Lung microvascular endothelial cell (primary cell): ENCODE measurements at places on chromosomes 3 and 15. TPM values are rescaled to one million over a fixed set of nuclear protein-coding genes. Genes with fewer than 3 reads are reported as not detected.
A peak's percentile ranks its signal among the peaks of the same experiment; 100 is the strongest.

The GREM1 gene
- under 0.01 TPM in 2 replicates for total RNA-seq

DNA sequence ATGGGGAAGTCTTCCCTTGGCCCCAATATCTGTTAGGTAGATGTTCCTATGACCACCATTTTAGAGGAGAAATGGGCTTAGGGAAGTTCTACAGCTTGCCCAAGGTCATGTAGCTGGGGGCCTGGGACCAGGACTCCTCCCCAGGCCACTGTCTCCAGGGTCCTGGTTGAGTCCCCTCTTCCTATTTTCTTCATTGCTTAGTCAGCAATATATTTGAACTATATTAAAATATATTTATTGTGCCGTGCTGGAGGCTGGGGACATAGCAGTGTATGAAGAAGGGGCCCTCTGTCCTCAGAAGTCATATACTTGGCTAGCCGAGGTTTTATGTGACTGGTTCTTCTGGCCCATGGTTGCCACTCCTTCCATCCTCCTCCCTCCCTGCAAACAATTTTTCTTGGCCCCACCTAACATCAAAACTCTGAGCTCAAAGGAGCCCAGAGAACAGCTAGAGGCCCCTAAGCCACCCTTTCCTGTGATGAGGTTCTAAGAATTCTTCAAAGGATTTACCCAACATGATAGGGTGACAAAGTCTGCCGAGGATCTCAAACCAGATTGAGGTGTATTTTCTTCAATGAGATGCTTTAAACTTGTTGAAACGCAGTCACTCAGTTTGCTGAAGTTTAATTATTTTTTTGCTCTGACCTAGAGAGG, 121.2 kb upstream of the RASGRP1 start:
- no peak for DNase-seq

The RYR3 gene
- not detected in 2 replicates for total RNA-seq

- DNase-seq: no peak
These were observed 46.6 kb downstream of the XXYLT1 start for GRCh38 chr3:195224156-195224979.

- DNase-seq: peak; percentile 83
These were observed 57.5 kb upstream of the GCNT3 start for GRCh38 chr15:59553879-59554735.

The HEMK1 gene
- 2.6 and 2.8 TPM in 2 replicates for total RNA-seq

DNA sequence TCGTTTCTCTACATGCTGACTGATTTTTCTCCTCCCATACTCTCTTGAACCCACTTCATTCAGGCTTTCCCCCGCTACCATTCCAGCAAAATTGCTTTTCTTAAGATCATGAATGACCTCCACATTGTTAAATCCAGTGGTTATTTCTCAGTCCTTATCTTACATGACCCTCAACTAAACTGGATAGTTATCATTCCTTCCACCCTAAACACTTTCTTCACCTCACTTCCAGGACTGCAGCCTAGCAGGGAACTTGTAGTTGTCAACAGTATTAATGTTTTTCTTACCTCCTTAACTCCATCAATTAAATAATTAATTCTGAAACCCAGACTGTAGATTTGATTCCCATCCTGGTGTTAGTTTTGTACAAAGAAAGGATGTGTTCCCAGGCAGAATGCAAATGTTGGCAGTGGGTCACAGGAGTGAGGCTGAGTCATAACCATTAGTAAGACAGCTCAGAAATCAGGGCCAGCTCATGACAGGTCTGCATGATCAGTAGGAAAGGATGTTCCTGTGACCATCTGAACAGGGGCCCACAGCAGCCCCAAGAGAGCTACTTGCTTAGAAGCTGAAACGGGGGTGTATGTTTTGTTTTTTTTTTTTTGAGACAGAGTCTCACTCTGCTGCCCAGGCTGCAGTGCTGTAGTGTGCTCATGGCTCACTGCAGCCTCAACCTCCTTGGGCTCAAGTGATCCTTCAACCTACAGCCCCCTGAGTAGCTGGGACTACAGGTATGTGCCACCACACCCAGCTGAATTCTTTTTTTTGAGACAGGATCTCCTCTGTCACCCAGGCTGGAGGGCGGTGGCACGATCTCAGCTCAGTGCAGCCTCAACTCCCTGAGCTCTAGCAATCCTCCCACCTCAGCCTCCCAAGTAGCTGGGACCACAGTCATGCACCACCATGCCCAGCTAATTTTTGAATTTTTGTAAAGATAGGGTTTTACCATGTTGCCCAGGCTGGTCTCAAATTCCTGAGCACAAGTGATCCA, 9.1 kb downstream of the BCL2L10 start:
- peak; percentile 93 for DNase-seq

The SCAANT1 gene
- 1.7 TPM in 1 of 2 replicates, not detected in the other for total RNA-seq

- DNase-seq: no peak
These were observed 8.9 kb downstream of the DUT start for GRCh38 chr15:48340111-48340510.

GRCh38 chr3:155093261-155093660, 13.1 kb downstream of the MME start:
- DNase-seq: no peak

DNA sequence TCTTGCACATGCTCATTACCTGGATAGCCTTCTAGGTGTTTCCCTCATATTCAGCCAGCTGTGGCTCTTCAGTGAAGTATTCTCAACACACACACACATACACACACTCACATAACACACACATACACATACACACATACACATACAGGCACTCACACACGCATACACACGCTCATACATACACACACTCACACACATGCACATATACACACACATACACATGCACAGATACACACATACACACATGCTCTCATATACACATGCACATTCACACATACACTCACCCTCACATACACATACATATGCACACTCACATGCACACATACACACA, 41.2 kb downstream of the GRK7 start:
- no peak for DNase-seq

DNA sequence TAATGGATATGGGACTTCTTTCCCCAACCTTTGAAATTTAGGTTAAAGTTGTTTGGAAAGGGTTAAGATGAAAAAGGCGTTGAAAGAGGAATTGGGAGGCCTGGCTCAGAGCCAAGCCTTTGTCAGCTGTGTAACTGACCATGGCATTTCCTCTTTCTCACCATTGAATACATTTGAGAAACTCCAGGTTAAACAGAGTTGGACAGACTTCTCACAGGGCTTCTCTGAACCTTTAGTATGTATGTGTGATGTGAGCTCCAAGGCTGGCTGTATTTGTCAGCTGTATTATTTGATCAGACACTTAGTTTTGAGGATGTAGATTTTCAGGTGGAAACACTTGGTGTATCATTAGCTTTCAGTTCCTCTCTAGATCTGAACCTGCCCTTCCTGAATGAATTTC, 136.4 kb upstream of the GOLGA6L4 start:
- DNase-seq: peak; percentile 29

The TMCO5A gene
- not detected in 2 replicates for total RNA-seq

DNA sequence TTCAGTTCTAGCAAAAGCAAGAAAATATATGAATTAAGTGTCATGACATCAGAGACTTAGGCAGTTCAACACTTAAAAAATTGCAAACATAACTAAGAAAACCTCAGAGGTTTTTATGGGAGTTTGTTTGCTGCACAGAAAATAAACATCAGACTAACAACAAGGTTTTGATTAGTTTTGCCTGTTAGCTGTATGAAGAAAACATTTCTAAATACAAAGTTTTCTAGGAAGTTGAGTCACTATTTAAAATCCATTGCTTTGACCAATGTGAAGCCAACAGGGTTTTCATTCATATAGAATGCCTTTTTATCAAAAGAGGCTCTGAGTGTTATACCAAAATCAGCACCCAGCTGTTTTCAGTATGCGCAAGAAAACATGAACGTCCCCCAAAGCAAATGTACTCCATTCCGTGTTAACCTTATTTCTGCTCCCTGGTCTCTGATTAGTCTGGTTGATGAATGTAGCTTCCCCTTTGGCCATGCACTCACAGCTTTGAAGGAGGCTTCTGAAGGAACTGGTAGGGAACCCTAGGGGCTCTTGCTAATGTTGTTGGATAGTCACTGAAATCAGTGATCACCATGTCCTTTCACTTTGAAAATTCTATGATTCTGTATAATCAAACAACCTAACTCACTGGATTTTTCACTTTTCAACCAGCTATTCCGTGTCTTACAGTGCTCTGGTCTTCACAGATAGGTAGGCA, 89.6 kb upstream of the TSEN2 start:
- no peak for DNase-seq

GRCh38 chr3:64945171-64945729, 257.4 kb upstream of the ADAMTS9 start:
- peak; percentile 61 for DNase-seq

The C3orf80 gene
- under 0.01 TPM in 1 of 2 replicates, not detected in the other for total RNA-seq

DNA sequence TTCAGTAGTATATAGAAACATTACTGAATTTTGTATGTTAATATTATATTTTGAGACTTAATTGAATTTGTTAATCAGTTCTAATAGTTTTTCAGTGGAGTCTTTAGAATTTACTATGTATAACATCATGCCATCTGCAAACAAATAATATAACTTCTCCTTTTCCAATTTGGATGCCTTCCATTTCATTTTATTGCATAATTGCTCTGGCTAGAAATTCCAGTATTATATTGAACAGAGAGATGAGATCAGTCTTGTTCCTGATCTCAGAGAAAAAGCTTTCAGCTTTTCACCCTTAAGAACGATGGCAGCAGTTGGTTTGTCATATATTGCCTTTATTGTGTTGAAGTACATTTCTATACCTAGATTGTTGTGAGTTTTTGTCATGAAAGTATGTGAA, 40.4 kb downstream of the OR4F15 start:
- no peak for DNase-seq

DNA sequence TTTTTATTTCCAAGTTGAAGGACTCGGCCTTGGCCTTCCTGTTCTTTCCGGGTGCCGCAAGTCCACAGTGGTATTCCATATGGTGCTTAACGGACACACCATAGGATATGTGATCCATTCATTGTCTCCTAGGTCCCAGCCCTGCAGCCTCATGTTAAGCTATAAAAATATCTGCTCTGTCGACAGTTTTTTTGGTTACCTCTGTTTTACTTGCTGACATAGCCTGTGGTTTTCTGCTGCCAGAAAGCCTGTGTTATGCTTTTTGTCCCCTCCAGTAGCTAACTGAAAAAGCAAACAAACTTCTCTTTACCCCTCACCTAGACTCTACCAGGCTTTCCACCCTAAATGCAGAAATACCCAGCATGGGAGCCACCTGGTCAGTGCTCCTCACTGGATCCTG, 5.3 kb downstream of the INAFM2 start:
- DNase-seq: no peak

DNA sequence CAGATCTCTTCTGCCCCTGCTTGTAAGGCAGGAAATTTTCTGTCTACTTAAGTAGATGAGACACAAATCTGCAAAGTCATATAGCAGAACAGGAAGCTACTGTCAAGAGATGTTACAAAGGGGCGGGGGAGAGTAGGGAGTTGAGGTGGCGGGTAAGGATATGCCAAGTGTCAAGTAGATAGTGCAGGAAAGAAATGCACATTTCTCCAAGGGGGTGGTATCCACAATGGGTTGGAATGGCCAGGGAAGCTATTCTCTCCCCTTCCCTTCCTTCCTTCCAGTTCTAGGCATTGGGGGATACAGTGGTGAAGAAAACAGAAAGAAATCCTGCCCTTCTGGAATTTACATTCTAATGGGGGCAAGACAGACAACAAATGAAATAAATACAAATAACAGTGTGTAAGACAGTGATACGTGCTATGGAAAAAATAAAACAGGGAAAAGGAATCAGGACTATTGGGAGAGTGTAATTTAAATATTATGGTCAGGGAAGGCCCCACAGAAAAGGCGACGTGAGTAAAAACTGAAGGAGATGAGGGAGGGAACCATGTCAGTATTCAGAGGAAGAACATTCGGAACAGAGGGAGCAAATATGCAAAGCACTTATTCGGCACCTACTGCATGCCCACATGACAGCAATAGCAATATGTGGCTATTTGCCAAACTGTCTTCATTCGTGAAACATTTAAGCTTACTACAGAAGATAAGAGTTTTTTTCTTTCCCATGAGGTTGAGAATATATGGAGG, 42.8 kb upstream of the RNU6-1 start:
- DNase-seq: no peak

DNA sequence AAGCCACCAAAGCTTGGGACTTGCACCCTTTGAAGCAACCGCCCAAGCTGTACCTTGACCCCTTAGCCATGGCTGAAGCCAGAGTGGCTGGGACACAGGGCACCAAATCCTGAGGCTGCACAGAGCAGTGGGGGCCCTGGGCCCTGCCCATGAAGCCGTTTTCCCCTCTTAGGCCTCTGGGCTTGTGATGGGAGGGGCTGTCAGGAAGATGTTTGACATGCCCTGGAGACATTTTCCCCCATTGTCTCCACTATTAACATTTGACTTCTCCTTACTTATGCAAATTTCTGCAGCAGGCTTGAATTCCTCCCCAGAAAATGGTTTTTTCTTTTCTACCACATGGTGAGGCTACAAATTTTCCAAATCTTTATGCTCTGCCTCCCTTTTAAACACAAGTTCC, 522.2 kb downstream of the EDEM1 start:
- DNase-seq: no peak

The MYLK gene
- 2.8 and 21.6 TPM in 2 replicates for total RNA-seq

GRCh38 chr3:195181741-195182469, 89.1 kb downstream of the XXYLT1 start:
- no peak for DNase-seq

GRCh38 chr3:150314248-150315004, 93.7 kb upstream of the TSC22D2 start:
- no peak for DNase-seq

GRCh38 chr3:88142094-88142624, 7.6 kb upstream of the C3orf38 start:
- no peak for DNase-seq

DNA sequence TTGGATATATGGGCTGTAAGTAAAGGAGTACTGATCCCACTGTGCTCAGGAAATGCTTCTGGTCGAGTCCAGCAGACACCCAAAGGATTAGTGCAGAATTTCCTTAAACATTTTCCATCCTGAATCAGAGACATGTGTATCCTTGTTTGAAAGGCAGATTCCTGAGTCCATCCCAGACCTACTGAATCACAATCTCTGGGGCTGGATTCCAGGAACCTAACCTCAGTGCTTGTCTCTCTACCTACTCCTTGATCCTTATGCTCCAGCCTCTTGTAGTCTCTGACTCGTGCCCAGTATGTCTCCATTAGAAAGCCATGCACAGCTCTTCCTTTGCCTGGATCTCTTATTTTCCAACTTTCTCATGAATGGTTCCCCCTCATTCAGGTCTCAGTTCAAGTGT, 585.8 kb downstream of the NLGN1 start:
- peak; percentile 17 for DNase-seq
